Upper lobe of right lung (tissue), 1 donor: ENCODE measurements at places on chromosomes 11 and 22. TPM values are rescaled to one million over a fixed set of nuclear protein-coding genes. Genes with fewer than 3 reads are reported as not detected.

DNA sequence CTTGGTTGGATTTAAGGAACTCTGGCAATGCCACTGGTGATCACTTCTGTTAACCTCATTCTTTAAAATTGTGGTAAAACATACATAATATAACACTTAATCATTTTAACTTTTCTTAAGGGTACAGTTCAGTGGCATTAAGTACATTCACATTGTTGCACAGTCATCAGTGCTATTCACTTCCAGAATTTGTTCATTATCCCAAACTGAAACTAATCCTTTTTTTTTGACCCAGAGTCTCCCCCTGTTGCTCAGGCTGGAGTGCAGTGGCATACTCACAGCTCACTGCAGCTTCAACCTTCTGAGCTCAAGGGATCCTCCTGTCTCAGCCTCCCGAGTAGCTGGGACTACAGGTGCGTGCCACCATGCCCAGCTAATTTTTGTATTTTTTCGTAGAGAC lies 10.6 kb downstream of the ELF5 start:
- H3K36me3 ChIP-seq, result no peaks in the 10 kb centered on the region
- H3K27me3 ChIP-seq, result no peaks in the 10 kb centered on the region
- no peak for DNase-seq
- H3K27ac ChIP-seq, result peak overlapping the region; percentile 78
- H3K4me1 ChIP-seq, result peaks cover 30% of the 10 kb centered on the region
- H3K4me3 ChIP-seq, result no peak overlapping the region

GRCh38 chr22:48858856-48859255 lies 968.8 kb downstream of the BRD1 start:
- DNase-seq, result no peak
- no peak overlapping the region for H3K4me3 ChIP-seq
- no peaks in the 10 kb centered on the region for H3K36me3 ChIP-seq

DNA sequence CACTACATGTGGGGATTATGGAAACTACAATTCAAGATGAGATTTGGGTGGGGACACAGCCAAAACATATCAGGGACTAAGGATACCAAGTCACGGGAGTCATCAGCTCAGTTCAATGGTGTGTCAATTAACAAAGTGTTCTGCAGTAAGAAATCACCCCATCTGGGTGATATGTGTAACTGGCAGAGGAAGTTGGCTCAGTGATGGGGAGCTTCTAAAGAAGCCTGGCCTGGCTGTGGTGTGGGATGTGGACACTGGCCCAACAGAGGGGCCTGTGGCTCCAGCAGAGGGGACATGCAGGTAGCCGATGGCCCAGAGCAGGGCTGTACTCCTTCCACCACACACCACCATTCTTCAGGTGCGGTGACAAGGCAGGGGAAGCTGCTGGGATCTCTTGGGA lies 31.6 kb downstream of the RPS6KA4 start:
- no peak overlapping the region for H3K27ac ChIP-seq
- no peak for DNase-seq

DNA sequence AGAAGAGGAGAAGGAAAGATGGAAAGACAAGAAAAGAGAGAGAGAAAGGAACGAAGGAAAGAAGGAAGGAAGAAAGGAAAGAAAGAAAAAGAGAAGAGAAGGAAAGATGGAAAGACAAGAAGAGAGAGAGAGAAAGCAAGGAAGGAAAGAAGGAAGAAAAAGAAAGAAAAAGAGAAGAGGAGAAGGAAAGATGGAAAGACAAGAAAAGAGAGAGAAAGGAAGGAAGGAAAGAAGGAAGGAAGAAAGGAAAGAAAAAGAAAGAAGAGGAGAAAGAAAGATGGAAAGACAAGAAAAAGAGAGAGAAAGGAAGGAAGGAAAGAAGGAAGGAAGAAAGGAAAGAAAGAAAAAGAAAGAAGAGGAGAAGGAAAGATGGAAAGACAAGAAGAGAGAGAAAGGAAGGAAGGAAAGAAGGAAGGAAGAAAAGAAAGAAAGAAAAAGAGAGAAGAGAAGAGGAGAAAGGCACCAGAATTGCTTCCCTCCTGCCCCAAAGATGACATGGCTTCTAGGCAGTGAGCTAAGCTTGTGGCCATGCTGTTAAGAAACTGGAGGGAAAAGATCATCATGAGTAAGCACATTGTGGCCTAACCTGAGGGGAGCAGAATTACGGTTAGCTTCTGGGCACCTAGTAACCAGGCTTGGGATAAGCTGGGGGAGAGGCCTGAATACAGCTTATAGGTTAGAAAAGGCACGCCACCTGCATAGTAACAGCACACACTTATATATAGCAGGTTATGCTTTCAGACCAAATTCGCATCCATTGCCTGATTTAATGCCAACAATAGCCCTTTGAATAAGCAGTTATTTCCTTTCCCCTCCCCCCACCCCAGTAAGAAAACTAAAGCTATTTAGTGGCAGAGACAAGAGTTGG lies 2.3 kb upstream of the ST3GAL4 start:
- peak overlapping the region; percentile 17 for H3K27ac ChIP-seq
- H3K4me3 ChIP-seq, result no peak overlapping the region
- H3K27me3 ChIP-seq, result no peaks in the 10 kb centered on the region
- no peak for DNase-seq

DNA sequence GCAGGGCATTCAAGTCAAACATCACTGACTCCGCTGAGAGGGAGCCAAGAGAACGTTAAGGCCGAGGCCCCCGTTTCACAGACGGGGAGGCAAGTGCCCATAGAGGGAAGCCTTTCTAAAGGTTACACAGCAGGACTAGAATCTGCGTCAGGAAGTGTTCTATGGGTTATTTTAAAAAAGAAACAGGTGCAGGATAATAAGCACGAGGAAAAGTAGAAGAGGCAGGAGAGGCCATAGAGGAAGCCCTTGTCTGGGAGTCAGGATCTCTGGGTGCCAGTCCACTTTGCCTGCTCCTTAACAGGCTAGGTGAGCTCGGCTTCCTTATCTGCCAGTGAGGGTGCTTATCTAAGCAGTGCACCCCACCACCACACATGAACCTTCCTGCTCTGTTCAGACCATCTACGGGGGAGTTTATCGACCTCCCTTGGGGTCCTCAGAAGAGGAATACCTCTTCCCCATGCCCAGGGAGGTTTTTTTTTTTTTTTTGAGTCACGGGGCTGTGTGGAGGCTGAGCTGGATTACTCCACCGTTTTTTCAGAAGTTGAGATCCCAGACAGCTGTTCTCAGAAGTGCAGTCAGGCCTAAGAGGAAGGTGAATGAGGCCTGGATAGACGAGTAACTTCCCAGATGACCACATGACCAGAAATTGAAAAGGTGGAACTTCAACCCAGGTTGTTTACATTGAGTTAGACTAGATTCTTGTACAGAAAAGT lies 1.2 kb upstream of the FCHSD2 start:
- H3K36me3 ChIP-seq, result peaks cover 5% of the 10 kb centered on the region
- no peaks in the 10 kb centered on the region for H3K27me3 ChIP-seq
- peak overlapping the region; percentile 96 for H3K27ac ChIP-seq
- DNase-seq, result no peak

- no peak for DNase-seq
- no peaks in the 10 kb centered on the region for H3K27me3 ChIP-seq
- no peaks in the 10 kb centered on the region for H3K36me3 ChIP-seq
- peaks cover 33% of the 10 kb centered on the region for H3K4me1 ChIP-seq
- H3K4me3 ChIP-seq, result no peak overlapping the region
These were observed 12.9 kb downstream of the RELT start for GRCh38 chr11:73389134-73389525.

RTN4RL2 gene
- total RNA-seq, result 3.2 TPM

KCNC1 gene
- not detected for total RNA-seq

ANGPTL5 gene
- 0.23 TPM for total RNA-seq
